ENCODE measurements at places on chromosomes 2 and 18. TPM values are rescaled to one million over a fixed set of nuclear protein-coding genes. Genes with fewer than 3 reads are reported as not detected.

DNA sequence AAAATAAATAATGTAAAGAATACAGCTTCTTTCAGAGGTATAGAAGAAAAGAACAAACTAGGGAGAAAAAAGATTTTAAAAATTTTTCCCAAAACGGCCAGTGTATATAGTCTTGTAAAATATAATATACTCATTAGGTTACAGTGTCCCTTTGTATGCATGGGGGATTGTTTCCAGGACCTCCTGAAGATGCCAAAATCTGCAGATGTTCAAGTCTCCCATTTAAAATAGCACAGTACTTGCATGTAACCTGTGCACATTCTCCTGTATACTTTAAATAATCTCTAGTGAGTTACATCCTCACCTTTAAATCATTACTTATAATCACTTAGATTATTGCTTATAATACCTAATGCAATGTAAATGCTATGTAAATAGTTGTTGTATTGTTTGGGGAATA is 80.6 kb upstream of the LRRTM4 start:
- no peak for DNase-seq

DNA sequence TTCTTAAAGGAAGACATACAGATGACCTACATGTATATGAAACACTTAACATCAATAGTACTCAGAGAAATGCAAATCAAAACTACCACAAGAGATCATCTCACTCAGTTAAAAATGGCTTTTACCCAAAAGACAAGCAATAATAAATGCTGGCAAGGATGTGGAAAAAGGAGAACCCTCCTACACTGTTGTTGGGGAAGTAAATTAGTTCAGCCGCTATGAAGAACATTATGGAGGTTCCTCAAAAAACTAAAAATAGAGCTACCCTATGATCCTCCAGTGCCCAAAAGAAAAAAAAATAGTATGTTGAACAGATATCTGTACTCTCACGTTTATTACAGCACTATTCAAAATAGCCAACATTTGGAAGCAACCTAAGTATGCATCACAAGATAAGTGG is 1579.4 kb upstream of the TMEFF2 start:
- DNase-seq, result no peak

DNA sequence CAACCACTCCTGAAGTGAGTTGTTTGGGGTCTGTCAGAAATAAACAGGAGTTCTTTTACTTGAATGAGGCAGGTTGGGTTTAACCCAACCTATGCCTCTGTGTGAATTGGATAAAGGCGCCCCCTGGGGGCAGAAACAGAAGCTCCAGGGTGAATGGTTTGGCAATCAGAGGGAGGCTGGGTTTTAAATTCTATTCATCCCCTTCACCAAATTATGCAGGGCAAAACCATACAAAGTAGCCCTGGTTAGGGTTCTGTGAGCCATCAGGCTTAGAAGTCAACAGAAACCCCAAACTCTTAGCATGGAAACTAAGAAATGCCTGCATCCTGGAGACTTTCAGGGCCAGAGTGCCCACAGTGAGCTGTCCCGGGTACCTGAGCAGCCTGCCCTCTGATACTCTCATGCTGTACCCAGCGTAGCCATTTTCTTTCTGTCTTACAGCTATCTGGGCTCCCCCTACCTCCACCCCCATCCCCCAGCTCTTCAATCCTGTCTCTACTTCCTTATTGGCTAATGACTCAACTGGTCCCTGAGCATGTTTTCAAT is 241.5 kb downstream of the ICOS start:
- DNase-seq, result no peak

DNA sequence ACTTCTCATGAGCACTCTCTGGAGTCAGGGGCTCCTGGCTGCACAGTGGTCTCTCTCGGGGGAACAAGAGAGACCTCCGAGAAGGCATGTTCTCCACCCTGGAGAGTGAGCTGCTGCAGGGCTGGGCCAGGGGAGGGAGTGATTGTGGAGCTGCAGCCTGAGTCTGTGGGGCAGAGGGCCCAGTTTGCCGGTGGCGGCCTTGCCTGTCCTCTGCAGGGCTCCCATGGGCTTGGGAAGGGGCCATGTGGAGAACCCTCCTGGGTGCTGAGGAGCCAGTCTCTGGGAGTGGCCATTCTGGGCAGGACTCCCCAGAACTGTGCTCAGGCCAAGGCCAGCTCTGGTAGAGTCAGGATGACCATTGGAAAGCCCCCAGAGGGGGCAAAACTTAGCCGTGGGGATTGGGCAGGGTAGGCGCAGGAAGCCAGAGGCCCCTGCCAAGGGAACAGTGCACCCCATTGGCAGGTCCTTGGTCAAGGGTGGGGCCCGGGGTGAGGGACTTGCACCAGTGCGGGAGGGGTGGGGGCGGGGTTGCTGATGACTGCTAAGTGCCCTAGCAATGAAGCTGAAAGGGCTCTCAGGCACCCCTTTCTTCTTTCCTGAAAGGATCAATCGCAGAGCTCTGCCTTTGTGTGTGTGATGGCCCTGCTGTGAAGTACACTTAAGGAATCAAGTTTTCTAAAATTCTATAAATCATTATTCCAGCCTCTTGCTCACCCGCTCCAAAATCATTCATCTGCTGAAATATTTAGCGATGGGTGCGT is 69.7 kb upstream of the BOD1L2 start:
- DNase-seq, result no peak

GRCh38 chr2:152420936-152421335 is 86.0 kb downstream of the FMNL2 start:
- DNase-seq, result no peak

GRCh38 chr2:194116861-194117260 is 1540.2 kb upstream of the SLC39A10 start:
- no peak for DNase-seq

GRCh38 chr18:47779381-47779780 is 151.1 kb downstream of the SMAD2 start:
- DNase-seq, result no peak

GRCh38 chr2:29080886-29081743 is 6.8 kb upstream of the PCARE start:
- no peak for DNase-seq

- DNase-seq, result no peak
Measured at GRCh38 chr18:69402533-69402989, 1.9 kb downstream of the DOK6 start.

GRCh38 chr2:102484310-102485061 is 11.5 kb downstream of the SLC9A4 start:
- no peak for DNase-seq

DNA sequence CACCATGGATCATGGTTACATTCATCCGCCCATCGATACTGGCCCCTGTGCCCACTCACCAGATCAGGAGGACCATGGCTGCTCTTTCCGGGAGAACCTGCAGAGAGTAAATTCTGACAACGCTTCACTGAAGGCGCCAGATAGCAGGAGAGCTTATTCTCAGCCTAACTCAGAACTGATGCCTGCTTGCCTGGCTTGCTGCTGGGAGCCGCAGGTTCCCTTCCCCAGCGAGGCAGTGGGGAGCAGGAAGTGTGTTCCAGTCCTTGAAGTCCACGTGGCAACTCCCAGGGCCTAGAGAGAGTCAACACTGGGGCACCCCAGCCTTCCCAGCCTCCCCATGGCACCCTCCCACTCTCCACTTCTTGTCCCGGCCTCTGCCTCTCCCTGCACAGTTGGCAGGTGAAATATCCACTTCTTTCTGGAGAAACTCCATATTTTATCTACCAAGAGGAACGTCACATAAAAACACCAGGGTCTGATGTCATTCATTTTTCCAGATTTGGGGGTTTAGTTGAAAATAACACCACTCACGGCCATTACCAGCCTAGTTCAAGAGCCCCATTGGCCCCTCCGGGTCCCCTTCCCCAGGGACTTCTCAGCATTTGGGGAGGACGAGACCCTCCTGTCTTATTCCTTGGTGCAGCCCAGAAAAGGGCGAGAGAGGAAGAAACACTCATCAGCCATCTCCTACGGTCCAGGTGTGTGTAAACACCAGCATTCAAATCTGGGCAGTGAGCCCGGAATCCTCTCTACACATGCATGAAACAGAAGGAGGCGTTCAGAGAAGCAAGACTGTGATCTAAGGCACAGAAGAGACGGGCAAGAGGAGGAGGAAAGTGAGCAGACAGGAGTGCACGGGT is 3.5 kb upstream of the TUBB6 start:
- DNase-seq, result no peak

- no peak for DNase-seq
Measured at GRCh38 chr2:62263076-62263715, 67.3 kb downstream of the B3GNT2 start.

DNA sequence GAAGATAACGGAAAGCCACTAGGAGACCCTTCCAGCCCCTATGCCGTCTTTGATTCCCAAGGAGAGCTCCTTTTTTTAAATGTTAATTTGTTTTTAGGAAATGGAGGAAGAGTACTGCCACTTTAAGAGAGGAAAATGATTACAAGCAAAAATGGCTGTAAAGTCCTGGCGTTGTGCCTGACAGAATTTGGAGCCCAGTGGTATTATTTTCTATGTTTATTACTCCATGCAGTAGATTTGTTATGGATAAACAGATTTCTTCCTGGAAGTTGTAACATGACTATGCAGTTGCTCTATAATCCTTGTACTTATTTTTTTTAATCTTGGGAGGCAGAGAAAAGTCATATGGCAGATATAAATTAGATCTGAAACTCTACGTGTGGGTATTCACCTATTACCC is 141.3 kb downstream of the GBX2 start:
- no peak for DNase-seq

DNA sequence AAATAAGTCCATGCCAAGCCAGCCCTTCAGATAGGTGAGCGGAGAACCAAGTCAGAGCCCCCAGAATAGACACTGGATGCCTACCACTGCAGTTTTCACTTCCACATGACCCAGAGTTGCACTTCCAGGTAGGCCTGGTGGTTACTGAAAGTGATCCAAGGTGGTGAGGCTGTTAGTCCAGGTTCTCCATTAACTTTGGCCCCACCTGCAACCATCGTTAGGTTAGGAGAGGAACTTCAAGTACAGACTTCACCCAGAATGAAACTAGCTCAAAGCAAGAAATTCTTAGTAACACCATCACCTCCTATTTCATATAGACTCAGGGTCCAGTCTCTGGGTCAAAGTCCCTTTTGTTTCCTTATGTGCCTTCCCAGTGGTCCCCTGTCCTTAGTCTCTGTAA is 293.1 kb upstream of the ID2 start:
- DNase-seq, result no peak

- DNase-seq, result peak; percentile 38
Measured at GRCh38 chr2:30026091-30027055, 105.0 kb upstream of the ALK start.

DNA sequence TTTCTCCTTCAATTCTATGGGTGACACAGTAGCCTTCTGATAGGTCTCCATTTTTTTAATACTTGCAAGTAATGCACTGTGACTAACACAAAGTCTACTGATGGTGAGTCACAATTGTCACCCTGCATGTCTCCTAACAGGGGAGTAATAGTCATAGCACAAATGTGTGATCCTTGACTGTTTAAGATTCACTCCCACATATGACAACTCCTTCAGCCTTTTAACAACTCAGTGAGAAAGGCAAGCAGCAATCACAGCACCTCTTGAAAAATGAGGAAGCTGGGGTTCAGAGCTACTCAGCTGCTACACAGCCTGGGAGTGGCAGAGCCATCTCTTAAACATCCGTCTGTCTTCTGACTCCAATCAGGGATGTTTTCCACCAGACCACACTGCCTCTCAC is 63.8 kb downstream of the EHD3 start:
- DNase-seq, result no peak

GRCh38 chr2:148546270-148546669 is 98.3 kb upstream of the EPC2 start:
- DNase-seq, result no peak

GREB1L gene
- 2.3 TPM for polyA plus RNA-seq

SKA1 gene
- 5.9 TPM for polyA plus RNA-seq

PLGLB1 gene
- polyA plus RNA-seq, result 9.2 TPM

MOGAT1 gene
- polyA plus RNA-seq, result not detected

TTR gene
- 0.25 TPM for polyA plus RNA-seq
